Activated CD4-positive, CD25-positive, alpha-beta regulatory T cell (primary cell): ENCODE measurements at places on chromosomes 12 and 14.
A peak's percentile ranks its signal among the peaks of the same experiment; 100 is the strongest.

DNA sequence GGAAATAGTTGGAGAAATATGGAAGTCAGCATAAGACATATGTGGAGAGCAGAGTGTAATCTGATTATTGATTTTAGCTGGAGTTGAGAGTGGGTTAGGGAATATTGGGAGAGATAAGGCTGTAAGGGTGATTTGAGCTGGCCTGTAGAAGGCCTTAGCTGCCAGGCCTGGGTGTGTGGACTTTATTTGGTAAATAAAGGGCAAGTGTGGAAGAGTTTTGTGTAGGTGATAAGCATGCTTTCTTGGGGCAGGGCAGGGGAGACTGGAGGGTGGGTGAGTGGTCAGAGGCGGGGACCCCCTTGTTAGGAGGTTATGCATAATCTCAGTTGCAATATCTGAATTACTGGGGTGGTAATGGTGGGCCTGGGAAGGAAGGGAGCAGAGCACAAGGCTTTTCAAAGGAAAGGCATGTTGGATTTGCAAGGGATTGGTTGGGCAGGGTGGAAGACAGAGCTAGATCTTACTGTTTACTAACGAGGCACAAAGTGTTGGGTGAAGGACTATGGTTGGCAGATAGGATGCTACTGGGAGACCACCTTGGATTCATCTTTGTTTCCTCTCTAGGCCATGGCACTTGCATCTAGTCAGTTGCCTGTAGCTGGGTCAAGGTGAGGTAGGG lies 5.5 kb downstream of the KHNYN start:
- no peak for DNase-seq

DNA sequence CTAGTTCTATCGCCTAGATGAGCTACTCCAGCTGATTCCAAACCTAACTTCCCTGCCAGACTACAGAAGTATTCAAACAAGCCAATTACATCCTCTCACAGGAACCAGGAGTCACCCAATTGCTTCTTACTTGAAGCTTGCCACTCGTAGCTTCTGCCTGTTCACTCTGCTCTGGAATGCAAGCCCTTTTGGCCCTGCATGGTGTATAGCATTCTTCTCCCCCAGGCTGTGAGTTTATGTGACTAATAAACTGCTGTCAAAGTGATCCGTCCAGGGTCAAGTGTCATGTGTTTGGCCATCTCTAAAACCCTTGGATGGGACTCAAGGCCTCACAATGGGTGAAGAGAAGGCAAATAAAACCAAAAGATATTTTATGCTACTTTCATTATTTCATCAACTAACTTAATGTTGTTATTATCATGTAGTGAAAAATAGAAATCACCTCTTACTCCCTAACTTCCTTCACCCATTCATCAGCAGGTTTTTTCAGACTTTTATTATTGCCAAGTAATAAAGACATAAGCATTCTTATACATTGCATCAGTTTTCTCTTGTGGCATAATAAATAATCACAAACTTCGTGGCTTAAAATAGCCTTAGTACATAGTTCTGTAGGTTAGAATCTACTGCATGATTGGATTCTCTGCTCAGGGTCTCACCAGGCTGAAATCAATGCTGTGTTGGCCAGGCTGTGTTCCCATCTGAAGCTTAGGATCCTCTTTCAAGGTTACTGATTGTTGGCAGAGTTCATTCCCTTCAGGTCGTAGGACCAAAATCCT lies 1981.7 kb upstream of the FLRT2 start:
- no peak for DNase-seq

DNA sequence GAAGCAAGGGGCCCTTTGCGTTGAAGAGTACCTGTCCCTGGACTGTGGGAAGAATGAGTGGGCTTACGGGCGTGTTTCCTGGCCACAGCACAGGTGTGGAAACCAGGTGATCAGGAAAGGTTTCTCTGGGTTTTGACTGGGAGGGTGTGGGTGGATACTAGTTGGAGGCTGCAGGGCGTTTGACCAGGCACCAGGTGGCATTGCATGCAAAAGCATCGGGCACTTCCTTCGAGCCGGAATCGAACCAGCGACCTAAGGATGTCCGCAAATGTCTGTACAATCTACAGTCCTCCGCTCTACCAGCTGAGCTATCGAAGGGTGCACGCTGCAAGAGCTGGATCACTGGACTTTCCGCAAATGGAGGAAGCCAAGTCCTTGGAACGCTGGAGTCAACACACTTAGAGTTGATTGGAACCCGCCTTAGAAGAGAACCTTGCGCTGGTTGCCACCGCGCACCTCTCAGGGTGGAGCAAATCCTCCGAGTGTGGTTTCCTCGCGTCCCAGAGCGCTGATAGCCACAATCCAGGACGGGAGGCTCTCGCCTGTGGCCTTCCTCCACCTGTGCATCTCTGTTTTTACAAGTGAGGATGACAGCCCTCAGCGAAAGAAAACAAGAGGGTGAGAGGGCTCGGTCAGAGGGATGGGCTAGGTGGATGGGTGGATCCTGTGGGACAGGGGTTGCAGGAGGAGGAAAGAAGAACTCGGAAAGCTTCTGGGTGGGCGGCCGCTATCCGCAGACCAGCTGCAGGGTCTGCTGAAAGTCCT lies 21.2 kb upstream of the RNASE4 start:
- peak; percentile 60 for DNase-seq

- no peak for DNase-seq
Measured at GRCh38 chr12:6200256-6201212, at the start of gene CD9. Gene CD9, plus strand, starts transcription at chr12:6200400. Its CDS starts 100 bp downstream, at chr12:6200500.

DNA sequence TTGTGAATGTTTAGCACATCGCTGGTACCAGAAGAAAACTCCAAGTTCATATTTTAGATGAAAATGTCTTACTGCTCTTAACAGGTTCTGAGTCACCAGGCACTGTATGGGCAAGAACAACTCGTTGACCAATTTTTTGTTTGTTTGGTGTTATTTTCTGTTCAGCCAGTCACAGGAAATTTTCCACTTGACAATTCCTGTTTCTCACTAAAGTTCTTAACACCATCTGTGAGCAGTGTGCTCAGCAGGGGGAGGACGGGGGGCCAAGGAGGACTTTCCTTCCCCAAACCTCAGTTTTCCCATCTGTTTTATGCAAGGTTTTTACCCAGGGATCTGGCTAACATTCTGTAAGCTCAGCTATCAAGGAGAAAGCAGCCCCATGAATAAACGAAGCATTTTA lies 3.0 kb downstream of the NUAK1 start:
- DNase-seq = no peak

- no peak for DNase-seq
Measured at GRCh38 chr14:105012171-105012985, 8.5 kb downstream of the CDCA4 start.

GRCh38 chr14:58985786-58986185 lies 202.7 kb upstream of the DAAM1 start:
- no peak for DNase-seq
